ENCODE measurements at places on chromosomes 16 and 17.
A peak's percentile ranks its signal among the peaks of the same experiment; 100 is the strongest.

GRCh38 chr16:75192606-75193264 lies 14.2 kb downstream of the CTRB2 start:
- no peak for DNase-seq

- no peak for DNase-seq
Measured at GRCh38 chr16:30149250-30149930, 26.4 kb upstream of the MAPK3 start.

DNA sequence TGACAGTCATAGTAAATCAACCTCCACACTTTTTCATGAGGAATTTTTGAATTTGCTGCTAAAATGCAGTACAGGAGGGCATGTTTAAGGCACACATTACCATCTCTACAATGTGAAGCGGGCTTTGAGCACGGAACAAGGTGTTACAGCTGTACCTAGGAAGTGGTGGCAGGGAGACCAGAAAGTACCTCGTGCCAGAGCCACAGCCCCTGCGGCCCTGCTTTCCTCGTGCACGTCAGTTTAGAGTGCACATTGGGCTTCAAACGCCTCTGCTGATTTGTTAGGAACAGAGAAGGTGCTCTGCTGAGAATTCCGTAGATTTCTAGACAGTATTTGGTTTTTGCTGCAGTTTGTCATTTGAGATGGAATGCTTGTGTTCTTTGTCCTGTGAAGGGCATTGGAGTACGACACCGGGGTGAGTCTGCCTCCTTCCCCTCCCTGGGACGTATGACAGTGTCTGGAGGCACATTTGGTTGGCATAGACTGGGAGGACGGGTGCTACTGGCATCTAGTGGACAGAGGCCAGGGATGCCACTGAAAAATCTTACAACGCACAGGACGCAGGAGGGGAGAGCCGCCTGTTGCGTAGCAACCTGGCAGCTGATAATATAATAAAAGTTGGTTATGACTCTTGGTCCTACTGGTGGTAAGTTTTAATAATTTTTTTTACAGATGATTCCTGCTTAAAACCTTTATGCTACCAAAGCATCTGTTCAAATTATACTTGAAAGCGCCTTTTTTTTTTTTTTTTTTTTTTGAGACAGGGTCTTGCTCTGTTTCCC lies 9.1 kb downstream of the FOXK2 start:
- DNase-seq, result peak; percentile 38

- no peak for DNase-seq
Measured at GRCh38 chr16:46718214-46718613, 28.8 kb downstream of the ORC6 start.

- no peak for DNase-seq
Measured at GRCh38 chr17:31561469-31562375, 170.2 kb downstream of the RAB11FIP4 start.

GRCh38 chr17:65243838-65244625 lies 106.9 kb downstream of the RGS9 start:
- DNase-seq, result no peak

DNA sequence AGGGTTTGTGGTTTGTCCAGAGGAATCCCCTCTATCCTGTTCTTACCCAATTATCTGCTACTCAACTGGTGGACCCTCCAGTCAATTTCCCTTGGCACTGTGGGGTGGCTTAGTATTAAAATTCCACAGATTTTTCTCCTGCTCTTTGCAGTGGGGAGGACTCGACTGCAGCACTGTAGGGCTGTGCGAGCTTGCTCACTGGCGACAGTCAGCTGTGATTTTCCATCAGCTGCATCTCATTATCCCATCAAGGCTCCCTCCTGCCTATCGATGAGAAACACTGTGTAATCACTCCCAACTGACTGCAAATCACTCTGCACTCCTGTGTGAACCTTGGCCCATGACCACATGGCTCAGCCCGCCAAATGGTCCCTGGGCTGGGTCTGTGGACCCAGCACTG lies 90.5 kb upstream of the MAF start:
- DNase-seq, result no peak

GRCh38 chr16:27950206-27950887 lies 113.2 kb downstream of the GSG1L start:
- DNase-seq, result no peak
